ENCODE measurements at places on chromosomes 13 and 19.

GRCh38 chr13:76854894-76855293 is 31.3 kb downstream of the KCTD12 start:
- DNase-seq = no peak

- DNase-seq = no peak
Measured at GRCh38 chr13:114025714-114026431, 52.0 kb upstream of the C13orf46 start.

DNA sequence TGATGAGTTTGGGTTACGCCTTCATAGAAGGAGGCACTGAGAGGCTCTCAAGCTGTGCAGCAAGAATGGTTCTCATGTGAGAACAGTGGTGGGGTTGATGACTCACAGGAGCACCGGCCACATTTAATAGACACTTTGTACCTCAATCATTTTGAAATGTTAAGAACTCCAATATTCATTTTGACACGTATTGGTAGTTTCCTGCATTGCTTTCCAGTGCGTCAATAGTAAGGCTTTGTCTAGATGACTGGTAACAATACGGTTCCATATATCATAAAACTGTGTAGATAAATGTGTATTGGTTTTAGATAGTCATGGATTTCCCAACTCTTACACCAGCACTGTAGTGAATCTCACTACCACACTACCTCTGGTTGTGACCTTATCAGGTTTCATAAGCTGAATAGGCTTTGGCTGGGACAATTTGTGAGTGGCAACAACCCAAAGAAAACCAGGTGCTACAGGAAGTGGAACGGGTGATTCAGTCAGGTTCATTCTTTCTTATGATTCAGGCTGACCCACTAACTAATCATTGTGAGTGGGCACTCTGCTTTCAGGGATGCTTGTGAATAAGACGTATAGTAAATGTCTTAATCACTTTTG is 362.6 kb downstream of the KLF5 start:
- no peak for DNase-seq

DNA sequence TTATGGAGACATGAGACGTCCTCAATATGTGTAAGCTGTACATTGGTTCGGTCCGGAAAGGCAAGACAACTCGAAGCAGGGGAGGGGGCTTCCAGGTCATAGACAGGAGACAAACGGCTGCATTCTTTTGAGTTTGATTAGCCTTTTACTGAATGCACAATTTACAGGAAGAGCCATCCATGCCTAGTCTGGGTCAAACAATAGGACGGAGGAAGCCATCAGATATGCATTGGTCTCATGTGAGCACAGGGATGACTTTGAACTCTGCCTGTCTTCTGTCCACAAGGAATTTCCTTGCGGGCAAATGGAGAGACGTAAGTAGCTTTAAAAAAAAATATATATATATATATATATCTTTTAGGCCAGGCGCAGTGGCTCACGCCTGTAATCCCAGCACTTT is 1.9 kb upstream of the CCNP start:
- DNase-seq = no peak

GRCh38 chr13:34808649-34809048 is 133.4 kb upstream of the NBEA start:
- DNase-seq = no peak

- peak; percentile 69 for DNase-seq
Measured at GRCh38 chr19:40165362-40165937, 25.8 kb upstream of the MAP3K10 start.

DNA sequence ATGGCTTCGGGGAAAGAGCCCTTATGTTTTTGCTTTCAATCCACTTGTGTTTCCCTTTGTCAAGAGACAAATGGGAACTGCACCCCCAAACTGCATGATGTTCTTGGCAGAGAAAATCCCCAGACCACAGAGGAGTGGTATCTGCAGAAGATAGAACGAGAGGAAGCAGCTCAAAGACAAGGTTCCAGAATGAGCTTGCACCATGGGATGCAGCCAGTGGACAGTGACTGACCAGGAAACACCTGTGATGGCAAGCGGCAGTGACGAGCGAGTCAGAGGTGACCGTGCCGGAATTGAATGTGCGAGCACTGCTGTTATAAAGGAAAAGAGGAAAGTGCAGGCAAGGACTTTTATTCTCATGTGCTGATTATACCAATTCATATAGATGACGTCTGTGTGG is 46.3 kb downstream of the IRS2 start:
- no peak for DNase-seq

DNA sequence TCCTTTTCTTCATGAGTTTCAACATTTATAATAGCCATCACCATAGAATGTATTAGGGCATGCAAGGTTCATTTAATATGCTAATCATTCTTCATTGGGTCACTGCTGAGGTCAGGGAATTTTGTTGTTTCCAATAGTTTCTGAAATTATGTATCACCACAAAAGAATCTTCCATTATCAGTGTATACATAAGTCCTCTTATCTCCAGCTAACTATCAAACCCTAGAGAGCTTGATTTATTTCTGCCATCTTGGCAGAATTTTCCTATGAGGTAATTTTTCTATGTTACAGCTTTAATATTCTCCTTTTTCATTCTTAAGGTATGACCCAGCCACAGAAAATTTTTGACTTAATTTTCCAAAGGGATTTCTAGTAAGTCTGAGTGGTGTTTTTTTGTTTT is 415.0 kb upstream of the SLITRK1 start:
- no peak for DNase-seq

GRCh38 chr13:52652980-52653303 is 306 bp downstream of the SUGT1 start:
- no peak for DNase-seq

DNA sequence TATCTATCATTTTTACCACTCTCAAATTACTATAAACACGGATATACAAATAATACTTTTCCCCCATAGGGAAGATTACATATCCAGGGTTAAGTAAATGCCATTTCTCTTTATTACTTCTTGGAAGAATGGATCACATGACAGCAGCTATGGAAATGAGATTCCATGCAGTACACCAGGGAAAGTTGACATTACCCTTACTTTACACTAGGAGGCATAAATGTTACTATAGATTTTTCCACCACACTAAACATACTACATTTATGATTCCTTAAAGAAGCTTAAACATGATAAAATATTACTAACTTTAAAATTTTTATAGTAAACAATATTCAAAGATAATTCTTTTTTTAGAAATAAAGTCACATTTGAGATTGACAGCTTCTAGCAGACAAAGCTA is 611.4 kb downstream of the PCDH9 start:
- DNase-seq = no peak

DNA sequence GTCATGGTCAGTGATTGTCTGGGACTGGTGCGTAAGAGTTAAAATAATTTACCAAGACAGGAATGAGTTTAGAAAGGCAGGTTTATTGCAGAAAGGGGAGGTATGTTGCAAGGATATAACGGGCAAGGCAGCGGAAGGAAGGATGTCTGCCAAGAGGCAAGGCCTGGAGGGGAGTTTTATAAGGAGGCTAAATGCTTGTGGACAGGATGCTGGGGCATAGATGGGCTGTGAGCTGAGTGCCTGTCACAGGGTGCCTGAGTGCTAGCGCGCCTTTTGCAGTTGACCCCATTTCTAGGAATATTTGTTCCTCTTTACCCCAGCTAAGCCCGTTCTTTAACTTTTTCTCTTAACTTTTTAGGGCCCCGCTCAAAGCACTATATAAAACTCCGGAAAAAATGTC is 58.7 kb downstream of the TEX26 start:
- DNase-seq = no peak

GRCh38 chr13:99422586-99423220 is 78.6 kb upstream of the TM9SF2 start:
- no peak for DNase-seq

- DNase-seq = no peak
Measured at GRCh38 chr19:16458391-16459341, 13.1 kb downstream of the EPS15L1 start.

DNA sequence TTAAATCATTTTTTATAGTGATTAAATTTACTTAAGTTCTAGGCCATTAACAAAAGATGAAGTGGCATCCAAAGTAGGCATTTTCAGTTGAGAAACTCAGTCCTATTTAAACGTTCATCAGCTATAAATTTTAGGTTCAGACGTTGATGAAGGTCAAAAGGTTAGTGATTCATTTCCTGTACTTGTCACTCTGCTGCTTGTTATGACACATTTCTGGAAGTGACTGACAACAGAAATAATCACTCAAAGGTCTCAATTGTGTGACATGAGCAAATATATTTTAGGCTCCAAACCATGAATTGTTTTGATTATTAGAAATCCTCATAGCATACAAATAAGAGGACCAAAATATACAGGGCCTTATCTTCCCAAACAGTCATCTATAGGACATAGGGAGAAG is 10.3 kb upstream of the EDNRB start:
- DNase-seq = no peak

- no peak for DNase-seq
Measured at GRCh38 chr19:52028780-52029123, 573 bp upstream of the ZNF614 start.

DNA sequence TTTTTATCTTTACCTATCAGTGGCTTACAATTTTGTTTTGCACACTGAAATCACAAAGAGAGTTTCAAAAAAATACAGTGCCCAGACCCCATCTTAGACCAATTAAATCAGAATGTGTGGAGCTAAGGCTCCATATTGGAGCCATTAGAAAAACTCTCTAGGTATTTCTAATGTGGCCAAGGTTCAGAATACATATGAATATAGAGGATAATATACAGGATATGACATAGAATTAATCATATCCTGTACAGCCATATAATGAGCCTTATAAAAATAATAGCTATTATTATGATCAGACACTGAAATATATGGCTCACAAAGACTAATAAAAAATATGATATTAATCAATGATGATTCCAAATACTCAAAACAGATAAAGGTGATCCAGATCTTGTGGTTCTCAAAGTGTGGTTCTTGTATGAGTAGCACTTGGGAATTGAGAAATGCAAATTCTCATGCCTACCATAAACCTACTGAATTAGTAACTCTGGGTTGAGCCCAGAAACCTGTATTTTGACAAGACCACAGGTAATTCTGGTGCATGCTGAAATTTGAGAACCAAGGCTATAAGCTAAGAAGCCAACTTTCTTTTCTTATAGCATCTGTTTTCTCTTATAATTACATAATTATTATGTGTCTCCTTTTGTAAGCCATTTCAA is 408.0 kb downstream of the DIAPH3 start:
- DNase-seq = no peak

DNA sequence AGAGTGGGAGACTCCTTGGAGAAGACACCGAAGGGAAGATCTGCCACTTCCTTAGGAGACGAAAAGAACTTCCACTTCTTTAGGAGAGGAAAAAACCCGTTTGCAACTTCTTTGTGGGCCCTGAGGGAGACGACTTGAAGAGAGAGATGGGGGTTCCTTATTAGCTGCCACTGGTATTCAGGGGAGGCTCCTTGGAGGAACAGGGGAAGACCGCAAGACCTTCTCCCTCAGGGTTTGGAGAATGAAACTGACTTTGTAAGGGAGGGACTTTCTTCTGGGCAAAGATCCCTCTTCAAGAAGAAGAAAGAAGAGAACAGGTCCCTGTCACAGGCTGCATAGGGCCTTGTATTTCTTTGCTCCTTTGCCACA is 416 bp downstream of the BCKDHA start:
- no peak for DNase-seq

GRCh38 chr19:53389978-53390377 is 5.0 kb upstream of the ZNF765 start:
- no peak for DNase-seq

GRCh38 chr13:32264407-32264806 is 50.8 kb downstream of the ZAR1L start:
- DNase-seq = no peak

- DNase-seq = no peak
Measured at GRCh38 chr13:82571653-82572052, 1310.6 kb downstream of the SLITRK1 start.
